Melanocyte of skin (primary cell): ENCODE measurements at places on chromosomes 7 and 10. TPM values are rescaled to one million over a fixed set of nuclear protein-coding genes. Genes with fewer than 3 reads are reported as not detected.

UCMA gene
- total RNA-seq, result not detected in 2 replicates

UPK3B gene
- under 0.01 TPM in 1 of 2 replicates, not detected in the other for total RNA-seq

GHRHR gene
- not detected in 2 replicates for total RNA-seq

FEZF1 gene
- total RNA-seq, result not detected in 2 replicates

AGBL3 gene
- total RNA-seq, result 0.34 and 1.5 TPM in 2 replicates

CRYGN gene
- total RNA-seq, result not detected in 2 replicates

SLC29A3 gene
- total RNA-seq, result 0.69 and 1.5 TPM in 2 replicates

CACNB2 gene
- total RNA-seq, result 0.31 TPM in 1 of 2 replicates, not detected in the other

ATOH7 gene
- total RNA-seq, result 0.15 TPM in 1 of 2 replicates, not detected in the other

NPSR1 gene
- not detected in 2 replicates for total RNA-seq

HYAL4 gene
- total RNA-seq, result not detected in 2 replicates

BTBD16 gene
- total RNA-seq, result not detected in 2 replicates

ATRNL1 gene
- total RNA-seq, result 7.7 and 20.2 TPM in 2 replicates

DPYSL4 gene
- 8.0 and 10.3 TPM in 2 replicates for total RNA-seq

IQUB gene
- total RNA-seq, result under 0.01 and 0.31 TPM in 2 replicates

ALOX5 gene
- not detected in 2 replicates for total RNA-seq

ITPRID1 gene
- total RNA-seq, result not detected in 2 replicates

OPN4 gene
- not detected in 2 replicates for total RNA-seq

RASSF4 gene
- 2.8 and 4.0 TPM in 2 replicates for total RNA-seq

DENND2A gene
- total RNA-seq, result 11.3 and 13.8 TPM in 2 replicates

RARRES2 gene
- total RNA-seq, result not detected in 2 replicates

EVX1 gene
- total RNA-seq, result not detected in 2 replicates

COL13A1 gene
- total RNA-seq, result under 0.01 TPM in 1 of 2 replicates, not detected in the other

RET gene
- under 0.01 and 0.34 TPM in 2 replicates for total RNA-seq

IDI2 gene
- not detected in 2 replicates for total RNA-seq

MYO3A gene
- not detected in 2 replicates for total RNA-seq

NUTM2B gene
- total RNA-seq, result 0.36 and 1.0 TPM in 2 replicates

MYO1G gene
- total RNA-seq, result under 0.01 TPM in 2 replicates

AKAP9 gene
- total RNA-seq, result 26.2 and 57.1 TPM in 2 replicates

MYOF gene
- 27.2 and 54.5 TPM in 2 replicates for total RNA-seq

PRLHR gene
- total RNA-seq, result not detected in 2 replicates

EGFR gene
- 2.8 and 5.5 TPM in 2 replicates for total RNA-seq

CCDC201 gene
- total RNA-seq, result not detected in 2 replicates

PCGF5 gene
- total RNA-seq, result 30.0 and 30.1 TPM in 2 replicates

NUTM2E gene
- not detected in 2 replicates for total RNA-seq

LRRD1 gene
- under 0.01 and 0.31 TPM in 2 replicates for total RNA-seq

C10orf105 gene
- total RNA-seq, result not detected in 2 replicates

GATA3 gene
- total RNA-seq, result not detected in 2 replicates
